SHP77 (cell line): ENCODE measurements at places on chromosomes 5 and 9.

GRCh38 chr9:7130266-7130820 is 372.6 kb downstream of the KDM4C start:
- no peak for DNase-seq

DNA sequence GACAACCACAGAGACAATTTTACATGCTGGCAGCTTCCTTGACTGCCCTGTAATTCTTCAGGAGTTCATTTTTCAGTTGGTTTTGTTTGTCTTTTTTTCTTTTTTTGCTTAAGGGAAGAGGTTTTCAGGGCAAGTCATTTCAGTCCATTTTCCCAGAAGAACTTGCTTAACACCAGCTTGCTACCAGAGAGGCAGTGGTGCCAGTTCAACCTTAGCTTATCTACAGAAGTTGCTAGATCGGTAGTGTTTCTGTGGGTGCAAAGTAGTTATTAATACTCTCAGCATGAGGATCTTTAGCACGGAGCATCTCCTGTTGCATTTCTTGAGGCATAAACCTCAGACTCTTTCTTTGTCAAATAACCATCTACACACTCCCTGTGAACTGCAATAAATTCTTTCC is 1.1 kb downstream of the SPEF2 start:
- no peak for DNase-seq

GRCh38 chr5:38562444-38563210 is 6.2 kb upstream of the LIFR start:
- no peak for DNase-seq

DNA sequence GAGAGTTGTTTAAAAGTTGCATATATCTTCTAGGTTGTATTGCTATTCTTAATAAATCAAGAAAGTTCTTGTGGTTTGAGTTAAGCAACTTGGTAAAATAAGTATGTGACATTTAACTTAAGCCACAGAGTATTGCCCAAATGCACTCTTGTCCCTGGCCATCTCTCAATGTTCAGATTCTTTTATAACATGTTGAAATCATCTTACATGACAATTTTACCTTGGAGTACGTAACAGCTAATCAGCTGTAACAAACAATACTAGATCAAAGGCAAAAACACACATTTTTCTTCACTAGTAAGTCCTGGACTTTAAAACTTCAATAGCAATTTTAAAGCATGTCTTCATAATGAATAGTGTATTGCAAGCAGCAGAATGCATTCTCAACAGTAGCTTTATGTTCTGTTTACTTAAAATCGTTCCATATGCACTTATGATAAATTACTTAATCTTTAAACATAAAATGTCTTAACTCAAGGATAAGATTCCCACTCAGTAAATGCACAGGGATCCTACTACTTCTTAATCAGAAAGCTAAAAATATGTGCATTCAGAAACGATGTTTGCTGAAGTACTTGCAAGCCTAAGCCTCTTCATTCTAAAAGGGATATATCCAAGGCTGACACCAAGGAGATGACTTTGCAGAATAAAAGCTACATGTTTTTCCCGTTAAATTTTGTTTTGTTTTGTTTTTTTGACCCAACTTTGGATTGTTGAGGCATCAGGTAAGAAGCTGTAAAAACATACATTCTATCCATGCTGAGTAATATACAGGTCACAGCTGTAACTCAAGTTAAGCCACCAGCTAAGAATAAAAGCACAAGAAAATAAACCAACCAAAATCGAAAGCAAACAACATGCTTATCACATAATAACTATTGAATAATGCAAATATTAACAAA is 86.1 kb upstream of the NFIB start:
- no peak for DNase-seq
